ENCODE measurements at places on chromosomes 4 and X.

- no peak for DNase-seq
Measured at GRCh38 chrX:18676050-18676449, 4.1 kb upstream of the RS1 start.

DNA sequence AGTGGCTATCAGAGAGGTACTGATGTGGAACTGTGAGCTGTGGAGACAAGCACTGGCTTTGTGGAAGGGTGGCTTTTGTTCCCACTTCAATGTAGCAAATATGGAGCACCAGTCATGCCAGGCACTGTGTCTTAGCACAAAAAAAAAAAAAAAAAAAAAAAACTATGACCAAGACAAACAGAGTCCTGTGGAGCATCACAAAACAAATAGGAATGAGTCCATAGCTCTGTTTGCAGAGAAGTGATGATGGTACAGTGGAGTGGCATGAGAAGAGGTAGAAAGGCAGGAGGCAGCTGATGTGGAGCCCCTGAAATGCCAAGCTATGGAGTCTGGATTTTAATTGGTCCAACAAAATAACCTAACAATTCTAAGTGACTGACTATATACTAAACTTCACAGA lies 116.9 kb downstream of the RAB28 start:
- no peak for DNase-seq

- DNase-seq = no peak
Measured at GRCh38 chrX:3697701-3698279, 15.7 kb downstream of the PRKX start.

- DNase-seq = no peak
Measured at GRCh38 chr4:26568446-26568994, 15.4 kb upstream of the TBC1D19 start.

DNA sequence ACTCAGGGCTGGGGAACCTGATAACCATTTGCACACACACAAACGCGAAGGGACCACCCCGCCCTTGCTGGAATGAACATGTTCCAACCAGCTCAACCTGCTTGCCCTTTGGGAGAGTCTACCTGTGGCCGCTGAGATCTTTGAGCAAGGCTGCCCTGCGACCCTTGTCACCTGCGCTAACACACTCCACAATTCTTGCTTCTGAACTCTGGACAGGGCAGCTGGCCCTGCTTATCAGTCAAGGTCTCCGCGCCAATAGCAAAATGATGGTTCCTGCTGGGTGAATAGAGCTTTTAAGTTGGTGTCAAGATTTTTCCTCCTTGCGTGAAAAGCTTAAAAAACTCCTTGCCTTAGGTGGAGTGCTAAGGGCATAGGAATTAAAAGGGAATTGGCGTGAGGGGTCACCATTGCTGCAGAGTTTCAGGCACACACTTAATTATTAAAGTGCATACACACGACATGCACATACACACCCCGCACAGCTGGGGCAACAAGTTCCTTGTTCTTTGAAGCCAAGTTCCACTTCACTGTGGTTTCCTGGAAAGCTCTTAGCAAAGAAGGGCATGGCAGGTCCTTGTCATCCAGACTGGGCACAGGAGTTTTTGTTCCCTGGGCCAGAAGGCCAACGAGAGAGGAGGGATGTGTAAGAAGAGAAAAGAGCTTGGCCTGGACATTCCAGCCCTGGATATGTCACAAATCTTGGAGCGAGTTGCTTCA lies 207.7 kb downstream of the STIM2 start:
- DNase-seq = no peak
